ENCODE measurements at places on chromosomes 7 and 10. TPM values are rescaled to one million over a fixed set of nuclear protein-coding genes. Genes with fewer than 3 reads are reported as not detected.

GRCh38 chr10:121357401-121357800 lies 240.8 kb downstream of the FGFR2 start:
- H3K4me1 ChIP-seq = peaks cover 5% of the 10 kb centered on the region
- no peak overlapping the region for H3K27ac ChIP-seq
- no peaks in the 10 kb centered on the region for H3K36me3 ChIP-seq
- no peaks in the 10 kb centered on the region for H3K27me3 ChIP-seq

- peak; percentile 37 for DNase-seq
- H3K27me3 ChIP-seq = no peaks in the 10 kb centered on the region
- H3K4me1 ChIP-seq = no peaks in the 10 kb centered on the region
- no peaks in the 10 kb centered on the region for H3K36me3 ChIP-seq
- no peak overlapping the region for H3K27ac ChIP-seq
Observed at GRCh38 chr7:45177801-45178200, 20.2 kb downstream of the RAMP3 start.

GRCh38 chr7:117250801-117251200 lies 72.1 kb downstream of the WNT2 start:
- no peaks in the 10 kb centered on the region for H3K36me3 ChIP-seq
- DNase-seq = no peak
- no peaks in the 10 kb centered on the region for H3K27me3 ChIP-seq
- H3K27ac ChIP-seq = no peak overlapping the region
- H3K4me1 ChIP-seq = no peaks in the 10 kb centered on the region
- H3K4me3 ChIP-seq = no peak overlapping the region

DNA sequence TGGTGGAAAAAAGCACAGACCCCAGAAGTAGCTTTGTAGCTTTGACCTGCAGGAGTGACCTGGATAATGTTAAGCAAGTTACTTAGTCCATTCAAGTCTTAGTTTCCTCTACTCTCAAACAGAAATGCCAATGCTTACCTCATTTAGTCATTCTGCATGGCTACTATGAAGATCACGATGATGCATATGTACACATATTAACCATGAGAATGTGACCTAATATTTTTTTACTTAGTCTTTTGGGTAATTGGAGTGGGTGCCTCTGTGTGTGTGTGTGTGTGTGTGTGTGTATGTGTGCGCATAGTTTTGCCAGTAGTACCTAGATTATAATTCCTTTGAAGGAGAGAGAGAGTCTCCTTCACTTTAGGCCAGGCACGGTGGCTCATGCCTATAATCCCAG lies 95.8 kb downstream of the NRP1 start:
- DNase-seq = no peak
- H3K27me3 ChIP-seq = no peaks in the 10 kb centered on the region
- H3K27ac ChIP-seq = no peak overlapping the region
- no peaks in the 10 kb centered on the region for H3K4me1 ChIP-seq
- H3K36me3 ChIP-seq = no peaks in the 10 kb centered on the region

DNA sequence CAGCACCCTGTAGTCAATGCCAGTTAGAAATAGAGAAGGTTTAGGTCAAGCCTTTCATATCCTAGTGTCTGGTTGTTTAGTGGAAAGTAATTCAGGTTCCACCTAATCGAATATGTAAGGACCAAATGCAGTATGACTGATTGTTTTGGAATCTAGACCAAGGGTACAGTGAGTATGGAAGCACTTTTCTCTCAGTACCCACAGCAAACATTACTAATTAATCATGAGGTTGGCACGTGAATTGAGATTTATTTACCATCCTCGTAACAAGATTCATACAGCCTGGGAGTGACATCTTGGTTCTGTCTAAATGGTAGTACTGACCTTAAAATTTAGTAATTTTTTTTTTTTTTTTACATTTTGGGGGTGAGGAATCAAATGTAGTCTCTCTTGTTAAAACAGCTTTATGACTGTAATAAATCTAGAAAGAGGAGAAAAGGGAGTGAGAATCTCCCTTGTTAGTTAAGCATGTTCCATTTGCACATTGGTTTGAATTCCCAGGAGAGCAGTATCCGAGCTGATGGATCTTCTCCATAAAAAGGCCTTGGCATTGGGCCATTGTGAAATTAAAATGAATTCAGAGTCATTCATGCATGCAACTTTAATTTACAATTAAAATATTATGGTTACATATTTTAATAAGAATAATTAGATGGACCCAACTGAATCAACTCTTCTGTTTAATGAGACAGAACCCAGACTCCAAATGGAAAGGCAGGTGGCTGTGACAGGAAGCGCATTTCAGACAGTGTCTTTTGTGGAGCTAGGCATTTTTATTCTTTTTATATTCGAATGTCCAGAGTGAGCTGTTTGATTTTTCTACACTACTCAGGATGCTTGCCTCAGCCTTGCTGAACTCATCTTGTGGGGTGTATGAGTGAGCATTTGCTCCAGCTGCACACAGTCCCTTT lies 57.6 kb downstream of the SNX10 start:
- no peaks in the 10 kb centered on the region for H3K27me3 ChIP-seq
- H3K27ac ChIP-seq = no peak overlapping the region
- no peak for DNase-seq
- no peak overlapping the region for H3K4me3 ChIP-seq

DNA sequence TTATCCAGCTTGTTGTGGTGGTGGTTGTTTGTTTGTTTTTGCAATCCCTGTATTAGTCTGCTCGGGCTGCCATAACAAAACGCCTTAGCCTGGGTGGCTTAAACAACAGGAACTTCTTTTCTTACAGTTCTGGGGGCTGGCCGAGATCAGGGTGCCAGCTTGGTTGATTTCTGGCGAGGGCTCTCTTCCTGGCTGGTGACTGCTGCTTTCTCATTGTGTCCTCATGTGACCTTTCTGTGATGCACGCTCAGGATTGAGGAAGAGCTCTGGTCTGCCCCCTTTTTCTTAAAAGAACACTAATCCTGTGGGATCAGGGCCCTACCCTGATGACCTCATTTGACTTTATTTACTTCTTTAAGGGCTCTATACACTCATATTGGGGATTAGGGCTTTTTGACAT lies 107.1 kb upstream of the NRP1 start:
- H3K4me3 ChIP-seq = no peak overlapping the region
- H3K4me1 ChIP-seq = no peaks in the 10 kb centered on the region
- no peak for DNase-seq
- H3K27ac ChIP-seq = no peak overlapping the region
- H3K36me3 ChIP-seq = no peaks in the 10 kb centered on the region
- H3K27me3 ChIP-seq = no peaks in the 10 kb centered on the region

- no peak overlapping the region for H3K27ac ChIP-seq
- H3K27me3 ChIP-seq = no peaks in the 10 kb centered on the region
- H3K4me3 ChIP-seq = no peak overlapping the region
- no peaks in the 10 kb centered on the region for H3K4me1 ChIP-seq
- H3K36me3 ChIP-seq = no peaks in the 10 kb centered on the region
Observed at GRCh38 chr7:22667562-22668239, 59.3 kb upstream of the IL6 start.

The OPALIN gene
- not detected for polyA plus RNA-seq

The CYP2C19 gene
- polyA plus RNA-seq = not detected

DNA sequence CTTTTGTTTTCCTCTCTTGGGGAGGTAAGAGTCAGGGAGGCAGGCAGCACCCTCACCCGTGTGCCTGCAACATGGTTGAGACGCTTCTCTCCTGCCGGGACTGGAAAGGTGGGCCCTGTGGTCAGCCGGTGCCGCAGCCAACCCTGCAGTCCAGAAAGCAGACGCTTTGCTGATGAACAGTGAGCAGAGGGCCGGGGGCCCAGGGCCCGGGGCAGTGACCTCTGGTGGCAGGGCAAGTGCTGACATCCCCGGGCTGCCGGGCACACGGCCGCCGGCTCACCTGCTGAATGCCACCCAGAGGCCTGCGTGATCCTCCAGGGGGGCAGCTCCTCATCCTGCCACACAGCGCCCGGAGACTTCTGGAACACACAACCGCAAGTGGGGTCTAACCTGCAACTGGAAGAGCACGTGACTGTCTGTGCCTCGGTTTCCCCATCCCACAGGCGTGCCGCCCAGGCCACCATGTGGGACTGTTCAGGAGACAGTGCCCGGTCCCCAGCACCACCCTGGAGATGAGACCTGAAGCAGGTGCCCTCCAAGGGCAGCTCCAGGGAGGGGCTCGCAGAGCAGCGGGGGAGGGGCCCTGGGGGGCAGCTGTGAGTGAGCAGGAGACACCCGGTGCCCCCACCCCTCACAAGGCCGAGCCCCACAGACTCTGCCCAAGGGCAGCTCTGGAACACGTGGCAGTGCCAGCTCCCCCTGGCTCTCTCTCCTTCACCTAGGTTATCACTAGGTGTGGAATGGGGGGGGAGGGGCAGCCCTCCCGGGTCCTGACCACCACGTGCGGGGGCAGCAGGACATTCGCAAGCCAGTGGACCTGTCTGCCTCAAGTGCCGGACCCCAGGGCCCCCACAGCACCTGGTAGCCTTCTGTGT lies 2.2 kb upstream of the ADGRA1 start:
- peaks cover 78% of the 10 kb centered on the region for H3K27me3 ChIP-seq
- no peaks in the 10 kb centered on the region for H3K36me3 ChIP-seq
- H3K4me1 ChIP-seq = peaks cover 12% of the 10 kb centered on the region
- no peak overlapping the region for H3K27ac ChIP-seq
- DNase-seq = no peak
- H3K4me3 ChIP-seq = no peak overlapping the region

- no peaks in the 10 kb centered on the region for H3K36me3 ChIP-seq
- no peaks in the 10 kb centered on the region for H3K4me1 ChIP-seq
- no peaks in the 10 kb centered on the region for H3K27me3 ChIP-seq
- no peak overlapping the region for H3K4me3 ChIP-seq
Observed at GRCh38 chr7:18724318-18724717, 228.8 kb downstream of the HDAC9 start.

The TEX47 gene
- not detected for polyA plus RNA-seq

- H3K27me3 ChIP-seq = no peaks in the 10 kb centered on the region
- H3K4me3 ChIP-seq = no peak overlapping the region
- no peak overlapping the region for H3K27ac ChIP-seq
- H3K4me1 ChIP-seq = no peaks in the 10 kb centered on the region
Observed at GRCh38 chr10:108894402-108895301, 1028.7 kb downstream of the XPNPEP1 start.

DNA sequence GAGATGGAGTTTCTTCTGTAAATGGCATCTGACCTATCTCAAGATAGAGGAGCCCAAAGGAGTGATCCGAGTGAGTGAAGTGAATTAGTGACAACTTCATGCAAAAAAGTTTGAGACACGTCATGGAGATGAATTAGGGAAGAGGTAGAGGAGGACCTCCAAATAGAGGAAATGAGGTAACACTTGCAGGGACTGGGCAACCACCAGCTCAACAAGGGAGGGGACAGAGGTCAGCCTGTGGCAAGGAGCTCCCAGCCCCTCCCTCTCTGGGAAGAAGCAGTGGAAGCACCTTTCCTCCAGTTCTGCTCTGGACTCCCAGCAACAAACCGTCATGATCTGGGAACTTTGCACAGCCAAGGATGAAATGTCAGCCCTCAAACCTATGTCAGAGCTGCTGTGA lies 83.5 kb upstream of the IKZF1 start:
- DNase-seq = no peak
- no peak overlapping the region for H3K4me3 ChIP-seq
- H3K4me1 ChIP-seq = no peaks in the 10 kb centered on the region
- no peak overlapping the region for H3K27ac ChIP-seq

DNA sequence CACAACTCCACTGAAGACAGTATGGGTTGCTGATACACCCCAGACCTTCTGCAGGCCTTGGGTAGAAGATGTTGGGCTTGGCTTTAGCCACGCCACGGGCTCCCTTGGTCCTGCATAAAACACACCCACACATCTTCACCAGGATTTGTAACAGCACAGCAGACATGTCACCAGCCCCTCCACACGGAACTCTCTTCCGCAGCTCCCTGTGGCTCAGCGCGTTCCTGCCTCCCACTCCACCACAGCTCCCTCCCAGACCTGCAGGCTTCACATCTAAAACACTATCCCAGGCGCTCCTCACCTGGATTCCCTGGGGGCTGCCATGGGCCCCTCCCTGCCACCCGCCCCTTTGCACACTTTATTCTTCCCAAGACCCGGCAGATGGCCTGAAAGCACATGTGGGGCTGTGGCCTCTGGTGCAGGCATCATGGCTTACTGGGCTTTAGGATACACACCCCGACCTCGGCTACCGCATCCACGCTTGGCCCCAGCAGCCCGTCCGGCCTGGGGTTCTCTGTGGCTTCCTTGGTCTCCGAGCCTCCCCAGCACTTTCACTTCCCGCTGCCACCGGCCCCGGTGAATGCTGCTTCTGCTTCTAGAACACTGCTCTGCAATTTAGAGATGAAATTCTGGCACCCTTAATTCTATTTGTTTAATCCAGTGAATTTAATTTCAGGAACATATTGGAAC lies 432.9 kb downstream of the DNAJB6 start:
- H3K27me3 ChIP-seq = peaks cover 21% of the 10 kb centered on the region
- no peak overlapping the region for H3K4me3 ChIP-seq
- no peak for DNase-seq
- H3K4me1 ChIP-seq = no peaks in the 10 kb centered on the region

- no peak overlapping the region for H3K4me3 ChIP-seq
- H3K27me3 ChIP-seq = no peaks in the 10 kb centered on the region
- DNase-seq = no peak
- no peaks in the 10 kb centered on the region for H3K4me1 ChIP-seq
- H3K36me3 ChIP-seq = peaks cover 8% of the 10 kb centered on the region
Observed at GRCh38 chr10:116973946-116974455, 31.0 kb downstream of the SHTN1 start.

GRCh38 chr7:155459700-155460461 lies 2.0 kb downstream of the EN2 start:
- H3K27ac ChIP-seq = no peak overlapping the region
- peaks cover 38% of the 10 kb centered on the region for H3K4me1 ChIP-seq
- peaks cover 92% of the 10 kb centered on the region for H3K27me3 ChIP-seq

DNA sequence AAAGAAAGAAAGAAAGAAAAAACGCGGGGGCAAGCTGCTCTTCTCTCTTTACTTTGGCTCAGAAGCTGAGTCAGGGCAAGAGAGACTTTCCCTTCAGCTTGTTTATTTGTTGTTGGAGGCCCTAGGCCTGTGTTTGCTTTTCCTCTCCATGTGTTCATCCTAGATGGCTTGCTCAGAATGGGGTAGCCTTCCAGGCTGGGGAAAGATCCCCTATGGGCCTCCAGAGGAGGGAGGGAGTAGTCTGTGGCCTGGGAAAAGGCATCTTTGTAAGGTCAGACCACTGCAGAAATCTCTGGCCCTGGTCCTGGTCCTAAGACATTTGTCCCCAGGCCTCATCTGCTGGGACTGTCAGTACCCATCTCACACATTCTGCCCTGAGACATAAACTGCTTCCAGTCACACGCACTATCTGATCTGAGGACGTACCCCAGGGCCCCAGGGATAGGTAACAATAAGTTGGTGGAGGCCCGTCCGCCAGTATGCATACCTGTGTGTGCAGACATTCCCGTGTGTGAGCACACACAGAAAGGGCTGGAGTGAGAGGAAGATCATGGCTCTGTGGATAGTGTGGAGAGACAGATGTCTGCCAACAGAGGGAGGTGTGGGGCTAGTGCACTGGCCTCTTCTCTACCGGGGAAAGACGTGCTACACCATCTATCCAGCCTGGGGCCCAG lies 4.9 kb upstream of the SCD start:
- H3K4me3 ChIP-seq = no peak overlapping the region
- no peaks in the 10 kb centered on the region for H3K4me1 ChIP-seq
- DNase-seq = no peak
- H3K27me3 ChIP-seq = no peaks in the 10 kb centered on the region

- peak; percentile 60 for DNase-seq
- H3K27ac ChIP-seq = peak overlapping the region; percentile 90
- H3K4me3 ChIP-seq = no peak overlapping the region
- H3K4me1 ChIP-seq = no peaks in the 10 kb centered on the region
- no peaks in the 10 kb centered on the region for H3K27me3 ChIP-seq
- no peaks in the 10 kb centered on the region for H3K36me3 ChIP-seq
Observed at GRCh38 chr10:93471110-93471651, 11.0 kb downstream of the MYOF start.

GRCh38 chr10:1205450-1206030 lies 149.4 kb downstream of the WDR37 start:
- H3K4me3 ChIP-seq = no peak overlapping the region
- H3K27me3 ChIP-seq = no peaks in the 10 kb centered on the region
- H3K4me1 ChIP-seq = no peaks in the 10 kb centered on the region
- no peaks in the 10 kb centered on the region for H3K36me3 ChIP-seq
- no peak for DNase-seq
